ENCODE measurements at places on chromosomes 6 and 20.

GRCh38 chr6:34213772-34214171 is 22.9 kb upstream of the HMGA1 start:
- DNase-seq, result no peak

- no peak for DNase-seq
These were observed 49.3 kb downstream of the CD83 start for GRCh38 chr6:14166839-14167238.

DNA sequence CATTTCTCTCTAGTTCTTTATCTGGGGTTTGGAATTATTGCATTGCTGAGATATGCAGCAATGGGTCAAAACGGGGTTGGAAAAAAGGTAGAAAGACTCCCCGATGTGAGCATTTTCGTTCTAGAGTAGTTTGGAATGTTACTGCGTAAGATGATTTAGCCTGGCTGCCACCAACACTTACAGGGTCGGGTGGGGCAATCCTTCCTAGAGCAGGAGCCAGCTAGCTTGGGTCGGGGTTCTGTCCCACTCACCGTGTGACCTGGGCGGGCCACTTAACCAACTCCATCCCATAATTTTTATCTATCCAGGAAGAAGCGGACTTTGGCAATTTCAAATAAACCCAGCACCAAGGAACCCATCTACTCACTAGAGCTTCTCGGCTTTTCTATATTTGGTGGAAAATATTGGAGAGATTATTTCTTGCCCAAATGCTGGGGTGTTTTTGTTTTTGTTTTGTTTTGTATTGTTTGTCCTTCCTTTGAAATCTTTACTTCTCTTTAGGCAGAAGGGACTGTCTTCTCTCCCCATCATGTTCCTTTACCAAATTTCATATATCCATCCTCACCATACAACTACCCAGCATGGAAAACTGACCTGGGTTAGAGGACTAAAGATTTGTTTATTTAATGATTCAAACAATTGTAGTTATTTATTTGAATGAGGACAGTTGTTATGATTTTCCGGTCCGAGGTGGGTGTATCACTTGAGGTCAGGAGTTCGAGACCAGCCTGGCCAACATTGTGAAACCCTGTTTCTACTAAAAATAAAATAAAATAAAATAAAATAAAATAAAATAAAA is 72.4 kb downstream of the GPX5 start:
- no peak for DNase-seq

DNA sequence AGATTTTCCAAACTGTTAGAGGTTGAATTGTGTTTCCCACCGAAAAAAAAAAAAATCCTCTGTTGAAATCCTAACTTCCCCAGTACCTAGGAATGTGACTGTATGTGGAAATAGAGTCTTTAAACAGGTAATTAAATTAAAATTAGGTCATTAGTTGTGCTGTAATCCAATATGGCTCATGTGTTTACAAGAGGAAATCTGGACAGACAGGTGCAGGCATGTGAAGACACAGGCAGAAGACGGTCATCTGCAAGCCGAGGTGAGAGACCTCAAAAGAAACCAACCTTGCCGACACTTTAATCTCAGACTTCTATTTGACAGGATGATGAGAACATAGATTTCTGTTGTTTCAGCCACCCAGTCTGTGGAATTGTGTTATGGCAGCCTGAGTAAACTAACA is 28.6 kb upstream of the EZR start:
- no peak for DNase-seq

GRCh38 chr20:18011482-18011881 is 42.7 kb downstream of the MGME1 start:
- DNase-seq, result no peak

- DNase-seq, result no peak
These were observed 16.3 kb downstream of the HDAC2 start for GRCh38 chr6:113954653-113955052.

DNA sequence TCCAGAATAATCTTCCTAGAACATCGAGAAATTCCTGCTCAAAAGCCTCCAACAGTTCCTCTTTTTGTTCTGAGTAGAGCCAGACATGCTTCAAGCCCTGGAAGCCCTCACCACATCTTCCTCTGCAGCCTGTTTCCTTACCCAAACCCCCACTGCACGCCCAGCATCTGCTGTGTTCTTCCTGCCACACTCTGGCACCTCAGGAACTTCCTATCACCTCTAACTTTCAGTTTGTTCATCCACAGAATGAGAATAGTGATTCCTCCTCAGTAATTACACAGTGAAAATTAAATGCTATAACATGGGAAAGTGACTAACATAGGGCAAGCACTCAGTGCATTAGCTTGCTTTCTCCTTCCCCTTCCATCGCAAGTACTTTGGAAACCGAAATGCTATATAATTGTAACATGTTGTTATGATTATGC is 26.3 kb downstream of the C6orf89 start:
- DNase-seq, result no peak

- no peak for DNase-seq
These were observed 238.7 kb downstream of the CDH4 start for GRCh38 chr20:61490721-61491120.

DNA sequence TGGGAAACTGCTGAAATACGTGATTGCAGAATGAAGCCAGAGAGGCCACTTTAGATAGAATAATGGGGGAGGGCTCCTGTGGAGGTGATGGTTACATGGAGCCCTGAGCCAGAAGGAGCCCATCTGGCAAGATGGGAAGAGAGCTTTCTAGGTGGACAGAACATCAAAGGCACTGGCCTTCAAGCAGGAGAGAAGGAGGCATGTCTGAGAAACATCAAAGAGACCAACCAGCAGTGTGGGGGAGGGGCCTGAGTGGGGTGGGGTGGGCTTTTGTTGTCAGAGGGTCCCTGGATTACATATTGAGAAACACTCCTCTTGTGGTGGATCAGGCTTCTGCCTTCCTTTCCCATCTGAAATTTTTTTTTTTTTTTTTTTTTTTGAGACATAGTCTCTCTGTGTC is 1.9 kb upstream of the KCNG1 start:
- DNase-seq, result no peak

- DNase-seq, result no peak
These were observed 6.9 kb upstream of the CABLES2 start for GRCh38 chr20:62413896-62414481.

DNA sequence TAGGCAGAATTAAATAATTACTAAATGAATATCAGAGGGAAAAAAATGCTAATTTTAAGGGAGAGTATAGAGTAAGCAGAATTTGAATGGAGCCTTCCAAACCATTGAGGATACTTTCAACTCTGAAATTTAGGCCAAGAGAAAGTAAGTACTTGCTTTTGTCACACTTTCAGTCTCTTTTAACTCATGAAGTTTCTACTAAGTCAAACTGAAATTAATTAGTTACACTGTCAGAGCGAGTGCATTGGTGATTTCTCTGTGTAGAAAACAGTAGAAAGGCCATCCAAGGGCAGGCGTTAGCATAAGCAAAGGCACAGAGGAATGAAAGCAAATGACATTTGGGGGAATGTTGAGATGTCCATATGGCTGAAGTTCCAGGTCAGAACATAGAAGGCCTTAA is 92.9 kb downstream of the PLEKHG1 start:
- DNase-seq, result no peak

- peak; percentile 53 for DNase-seq
These were observed 21.5 kb upstream of the HS3ST5 start for GRCh38 chr6:114364301-114364700.
